ENCODE measurements at places on chromosomes 13 and 19.

DNA sequence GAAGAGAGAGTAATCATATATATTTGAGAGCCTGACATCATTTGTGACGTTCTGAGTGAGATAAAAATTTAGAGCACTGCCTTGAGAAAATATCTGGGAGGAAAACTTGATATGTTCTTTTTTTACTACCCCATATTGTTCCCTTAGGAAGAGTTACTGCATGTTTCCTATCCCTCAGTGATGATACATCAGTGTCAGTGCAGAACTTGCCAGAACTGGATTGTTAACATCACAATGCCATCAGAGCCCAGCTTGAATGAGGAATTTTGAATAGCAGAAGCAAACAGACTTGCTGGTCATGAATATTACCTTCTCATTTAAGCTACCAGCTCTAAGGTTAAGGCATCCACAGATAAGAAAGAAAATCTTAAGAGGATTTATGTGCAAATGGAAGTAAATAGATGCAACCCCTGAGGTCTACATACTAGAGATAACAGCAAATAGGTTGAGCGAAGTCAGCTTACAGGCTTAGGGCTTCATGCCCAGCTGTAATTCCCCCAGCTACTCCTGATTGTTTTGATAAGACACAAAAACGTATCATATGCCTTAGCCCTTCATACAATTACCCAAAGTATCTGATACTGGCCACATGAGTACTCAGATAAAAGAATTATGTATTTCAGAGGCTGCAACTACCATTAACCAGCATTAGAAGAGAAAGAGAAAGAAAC lies 313.7 kb upstream of the ATXN8OS start:
- no peak for DNase-seq

DNA sequence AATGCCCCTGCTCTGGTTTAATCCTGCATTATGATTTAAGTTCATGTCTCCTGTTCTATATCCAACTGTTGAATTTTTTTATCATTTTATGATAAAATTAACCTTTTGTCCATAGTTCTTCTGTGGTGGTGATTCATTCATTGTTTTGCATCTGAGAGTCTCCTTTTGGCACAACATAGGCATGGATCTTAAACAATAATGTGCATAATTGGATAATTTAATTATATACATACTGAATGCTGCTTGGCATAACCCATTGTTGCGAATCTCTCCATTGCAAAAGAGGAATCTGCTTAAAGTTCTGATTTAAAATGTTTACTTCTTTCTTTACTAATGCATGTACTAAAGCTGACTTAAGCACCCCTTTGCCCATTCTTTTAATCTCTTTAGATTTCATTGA lies 2788.4 kb downstream of the PCDH9 start:
- DNase-seq = no peak

GRCh38 chr13:27168906-27169657 lies 2.5 kb downstream of the USP12 start:
- DNase-seq = peak; percentile 47

DNA sequence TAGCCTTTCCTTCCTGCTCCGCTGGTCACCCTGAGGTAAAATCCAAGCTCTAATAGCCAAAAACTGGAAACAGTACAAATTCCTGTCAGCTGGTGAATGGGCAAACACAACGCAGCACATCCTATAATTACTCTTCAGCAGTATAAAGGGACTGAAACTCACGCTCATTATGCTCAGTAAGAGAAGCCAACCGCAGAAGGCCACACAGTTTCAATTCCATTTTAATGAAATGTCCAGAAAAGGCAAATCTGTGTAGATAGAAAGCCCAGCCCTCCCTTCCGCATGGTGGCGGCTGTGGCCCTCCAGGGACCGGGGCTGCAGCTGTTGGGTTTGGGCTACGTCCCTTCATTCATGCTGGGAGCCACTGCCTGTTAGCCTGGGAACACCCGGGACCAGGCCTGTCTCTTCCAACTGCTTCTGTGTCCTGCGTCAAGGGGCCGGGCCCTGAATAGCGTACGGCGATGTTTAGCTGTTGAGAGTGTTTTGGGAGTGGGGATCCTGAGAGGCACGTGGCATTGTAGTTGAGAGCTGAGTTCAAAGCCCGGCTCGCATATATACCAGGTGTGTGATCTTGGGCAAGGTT lies 23.5 kb downstream of the NKPD1 start:
- no peak for DNase-seq

GRCh38 chr19:8212212-8212611 lies 3.0 kb downstream of the CERS4 start:
- no peak for DNase-seq

Data from fibroblast of the aortic adventitia (primary cell).